Kidney tubule cell (primary cell): ENCODE measurements at places on chromosomes 2 and 18.

DNA sequence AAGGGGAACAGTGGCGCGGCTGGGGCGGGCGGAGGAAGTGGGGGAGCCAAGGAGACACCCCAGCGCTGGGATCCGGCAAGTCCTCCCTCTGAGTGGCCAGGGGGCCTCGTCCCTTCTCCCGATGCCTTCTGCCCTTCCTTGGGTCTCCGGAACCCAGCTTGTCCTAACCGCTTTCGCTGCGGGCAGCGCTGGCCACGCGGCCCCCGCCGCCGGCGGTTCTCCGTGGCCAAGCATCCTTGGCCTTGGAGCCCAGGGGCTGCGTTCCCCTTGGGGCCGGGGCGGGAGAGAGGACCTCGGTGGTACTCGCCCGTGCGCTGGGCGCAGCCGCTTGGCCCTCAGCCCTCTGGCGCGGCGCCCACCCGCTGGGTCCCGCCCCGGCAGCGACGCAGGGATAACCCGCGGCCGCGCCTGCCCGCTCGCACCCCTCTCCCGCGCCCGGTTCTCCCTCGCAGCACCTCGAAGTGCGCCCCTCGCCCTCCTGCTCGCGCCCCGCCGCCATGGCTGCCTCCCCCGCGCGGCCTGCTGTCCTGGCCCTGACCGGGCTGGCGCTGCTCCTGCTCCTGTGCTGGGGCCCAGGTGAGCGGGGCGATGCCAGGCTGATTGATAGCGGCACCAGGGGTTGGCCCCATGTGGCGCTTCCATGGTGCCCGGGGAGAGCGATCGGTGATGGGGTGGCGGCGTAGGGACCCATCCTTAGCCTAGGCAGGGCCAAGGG lies 128.7 kb downstream of the UXS1 start:
- DNase-seq = no peak

DNA sequence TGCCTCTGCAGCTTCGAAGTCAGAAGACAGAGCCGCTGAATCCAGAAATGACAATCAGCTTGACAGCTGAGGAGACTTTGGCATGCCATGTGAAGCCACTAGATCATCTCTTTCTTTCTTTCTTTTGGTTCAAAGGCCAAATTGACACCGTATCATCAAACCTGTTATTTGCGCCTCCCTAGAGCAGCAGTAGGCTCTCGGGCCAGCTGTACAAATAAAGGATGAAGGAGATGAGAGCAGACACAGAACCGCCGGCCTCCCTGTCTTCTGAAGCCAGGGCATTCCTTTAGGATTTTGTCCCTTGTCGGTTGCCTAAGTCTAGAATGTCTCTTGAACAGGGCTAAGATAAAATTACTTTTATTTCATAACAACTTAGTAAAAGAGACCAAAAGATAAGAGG lies 36.8 kb downstream of the COL4A4 start:
- DNase-seq = no peak

GRCh38 chr2:28300485-28301341 lies 91.9 kb upstream of the FOSL2 start:
- no peak for DNase-seq

DNA sequence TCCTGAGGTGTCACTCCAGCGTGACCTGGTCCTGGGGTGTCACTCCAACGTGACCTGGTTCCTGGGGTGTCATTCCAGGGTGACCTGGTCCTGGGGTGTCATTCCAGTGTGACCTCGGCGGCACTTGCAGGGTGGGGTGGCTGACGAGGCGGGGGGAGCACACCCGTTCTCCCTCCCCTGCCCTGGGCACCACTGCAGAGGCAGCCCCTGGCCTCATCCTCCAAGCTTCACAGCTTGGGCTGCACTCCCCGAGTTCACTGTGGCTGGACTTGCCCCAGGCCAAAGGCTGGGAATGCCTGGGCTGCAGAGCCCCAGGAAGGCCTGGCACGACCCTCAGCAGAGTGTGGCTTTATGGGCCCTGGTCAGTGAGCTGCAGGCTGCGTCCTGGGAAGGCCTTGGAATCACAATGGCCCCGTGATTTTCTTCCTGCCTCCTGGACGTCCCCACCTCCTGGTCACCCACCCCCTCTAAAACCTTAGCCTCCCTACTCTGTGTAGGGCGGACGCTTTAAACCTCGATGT lies 88.3 kb downstream of the NFATC1 start:
- no peak for DNase-seq

- DNase-seq = no peak
Observed at GRCh38 chr2:7497178-7497577, 580.0 kb downstream of the RNF144A start.

GRCh38 chr2:144452169-144452988 lies 67.5 kb downstream of the ZEB2 start:
- DNase-seq = peak; percentile 40

DNA sequence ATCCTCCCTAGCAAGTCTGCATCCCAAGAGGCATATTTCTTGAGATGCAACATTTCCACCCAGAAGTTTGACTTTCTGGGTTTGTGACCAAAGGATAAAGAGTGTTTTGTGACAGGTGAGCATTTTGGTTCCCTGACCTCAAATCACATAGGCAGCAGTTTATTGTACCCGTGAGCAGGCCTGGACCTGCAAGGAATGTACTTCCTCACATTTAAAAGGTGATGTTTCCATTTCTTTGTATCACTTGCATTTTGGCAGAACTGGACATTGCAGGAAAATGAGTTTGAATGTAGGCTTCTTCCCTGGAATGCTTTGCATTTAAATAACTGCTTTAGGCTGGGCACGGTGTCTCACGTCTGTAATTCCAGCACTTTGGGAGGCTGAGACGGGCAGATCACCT lies 160.7 kb downstream of the ALPK2 start:
- no peak for DNase-seq

DNA sequence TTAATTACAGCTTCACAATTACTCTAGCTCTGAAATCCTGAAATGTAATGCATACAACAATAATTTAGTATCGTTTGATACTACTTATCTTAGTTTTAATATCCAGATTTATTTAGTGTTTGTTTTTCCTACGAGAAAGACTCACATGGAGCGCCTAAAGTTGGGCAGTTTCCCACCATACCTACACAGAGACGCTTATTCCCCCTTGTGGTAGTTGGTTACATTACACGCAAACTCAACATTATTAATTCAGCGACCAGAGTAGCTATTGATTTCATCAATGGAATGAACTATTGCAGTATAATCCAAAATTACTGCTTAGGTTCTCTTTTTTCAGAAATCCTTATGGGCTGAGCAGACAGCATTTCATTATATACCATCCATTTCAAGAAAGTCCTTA lies 164.0 kb upstream of the REG3G start:
- no peak for DNase-seq
